ENCODE measurements at places on chromosomes 3 and 15.

DNA sequence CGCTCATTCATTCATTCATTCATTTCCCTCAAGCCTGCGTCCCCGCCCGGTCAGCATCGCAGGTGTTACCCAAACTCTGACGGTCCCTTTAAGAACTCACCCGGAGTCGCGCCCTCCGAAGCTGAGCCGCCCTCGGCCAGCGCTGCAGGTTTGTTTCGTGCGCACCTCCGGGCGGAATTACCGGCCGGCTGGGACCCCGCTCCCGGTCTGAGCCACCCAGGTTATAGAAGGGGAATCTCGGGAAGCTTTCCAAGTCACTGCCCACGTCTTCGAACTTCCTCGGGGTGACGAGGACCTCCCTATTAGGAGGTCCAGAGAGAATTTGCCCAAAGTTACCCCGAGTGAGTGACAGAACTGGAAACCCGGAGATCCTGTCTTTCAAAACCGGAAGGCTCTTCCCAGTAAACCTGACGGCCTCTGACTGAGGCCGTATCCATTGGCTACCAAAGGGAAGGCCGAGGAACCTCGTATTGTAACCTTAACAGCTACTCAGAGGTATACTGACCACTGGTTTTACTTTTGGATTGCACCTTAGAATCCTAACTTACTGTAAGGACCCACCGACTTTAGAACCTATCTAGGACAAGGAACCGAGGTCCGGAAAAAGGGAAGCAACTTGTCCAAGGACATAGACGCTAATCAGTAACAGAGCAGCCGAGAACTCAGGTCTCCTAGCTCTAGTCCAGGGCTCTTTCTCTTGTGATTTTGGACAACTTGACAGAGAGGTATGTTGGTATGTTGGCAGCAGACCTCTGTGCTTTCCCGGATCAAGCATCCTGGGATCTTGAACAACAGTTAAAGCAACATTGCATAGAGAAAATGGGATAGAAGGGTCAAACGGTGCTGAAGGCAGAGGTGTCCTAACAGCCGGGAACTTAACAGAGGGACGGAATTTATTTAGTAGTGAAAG lies 788 bp upstream of the DLG1 start:
- DNase-seq, result no peak

DNA sequence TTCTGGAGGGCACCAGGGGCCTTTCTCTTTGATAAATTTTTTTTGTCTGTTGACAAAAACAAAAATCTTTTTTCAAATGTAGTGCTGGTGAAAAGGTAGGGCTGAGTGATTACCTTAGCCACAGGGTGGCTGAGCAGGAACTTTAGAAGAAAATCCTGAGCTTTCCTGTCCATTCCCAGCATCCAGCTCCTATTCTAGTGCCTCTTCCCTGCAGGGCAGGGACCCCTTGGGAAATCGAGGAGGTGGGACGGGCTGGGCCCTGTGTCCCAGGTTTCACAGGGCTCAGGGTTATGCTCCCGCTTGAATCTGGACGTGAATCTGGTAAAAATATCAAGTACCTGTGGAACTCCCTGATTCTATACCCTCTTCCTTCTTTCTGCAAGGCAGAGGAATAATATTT lies 31.7 kb downstream of the EDEM1 start:
- DNase-seq, result no peak

GRCh38 chr3:108378153-108378951 lies 82.0 kb downstream of the HHLA2 start:
- DNase-seq, result no peak

DNA sequence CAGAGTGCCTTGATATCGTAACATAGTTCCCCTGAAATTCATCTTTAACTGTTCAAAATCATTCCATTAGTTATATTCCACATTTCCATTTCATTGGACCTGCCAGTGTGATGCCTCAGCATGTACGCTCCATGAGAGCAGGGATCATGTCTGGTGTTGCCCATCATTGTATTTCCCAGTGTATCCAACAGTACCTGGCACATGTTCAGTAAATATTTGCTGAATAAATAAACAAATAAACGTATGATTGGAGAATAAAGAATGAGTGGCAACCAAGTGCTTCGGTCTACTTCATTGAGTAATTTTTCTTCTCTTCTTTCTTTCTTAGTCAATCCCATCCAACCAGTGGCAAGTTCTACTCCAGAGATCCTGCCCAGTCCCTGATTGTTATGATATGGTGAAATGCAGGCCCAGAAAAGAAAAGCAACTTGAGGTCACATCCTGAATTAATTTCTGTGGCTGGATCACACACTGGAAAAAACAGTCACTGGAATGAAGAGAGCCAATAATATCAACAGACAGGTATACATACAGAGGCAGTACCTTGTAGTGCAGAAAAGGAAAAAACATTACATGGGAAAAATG lies 101.2 kb downstream of the PLCH1 start:
- no peak for DNase-seq

DNA sequence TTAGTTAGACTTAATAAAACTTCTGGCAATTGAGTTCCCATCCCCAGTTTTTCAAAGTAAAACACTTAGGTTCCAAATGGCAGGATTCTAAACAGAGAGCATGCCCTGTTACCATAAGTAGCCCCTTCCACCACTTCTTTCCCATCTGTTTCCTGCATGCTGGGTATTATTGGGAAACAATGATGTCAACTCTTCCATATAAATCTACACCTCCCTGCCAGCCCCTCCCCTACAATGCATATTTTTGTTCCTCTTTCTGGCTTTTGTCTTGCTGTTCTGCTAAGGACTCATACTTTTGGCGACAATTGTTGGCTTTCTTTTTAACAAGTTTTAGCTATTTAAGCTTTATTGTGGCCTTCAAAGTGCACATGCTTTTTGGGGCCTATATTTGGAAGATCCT lies 11.1 kb downstream of the ARHGAP31 start:
- DNase-seq, result no peak

- DNase-seq, result no peak
Observed at GRCh38 chr3:111547631-111548030, 5.6 kb downstream of the CD96 start.

DNA sequence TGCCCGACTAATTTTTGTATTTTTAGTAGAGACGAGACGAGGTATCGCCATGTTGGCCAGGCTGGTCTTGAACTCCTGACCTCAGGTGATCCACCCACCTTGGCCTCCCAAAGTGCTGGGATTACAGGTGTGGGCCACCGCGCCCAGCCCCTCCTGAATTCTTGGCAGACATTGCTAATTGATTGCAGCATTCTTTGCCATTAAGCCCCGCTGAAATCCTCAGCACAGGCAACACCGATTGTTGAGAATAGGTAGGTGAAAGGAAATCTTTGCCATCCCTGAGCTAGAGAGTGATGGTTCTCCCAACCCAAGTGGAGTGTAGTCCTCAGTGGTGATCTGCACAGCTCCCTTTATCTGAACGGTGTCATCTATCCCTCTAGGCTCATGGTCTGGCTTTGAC lies 1.6 kb downstream of the MAN2A2 start:
- DNase-seq, result no peak

DNA sequence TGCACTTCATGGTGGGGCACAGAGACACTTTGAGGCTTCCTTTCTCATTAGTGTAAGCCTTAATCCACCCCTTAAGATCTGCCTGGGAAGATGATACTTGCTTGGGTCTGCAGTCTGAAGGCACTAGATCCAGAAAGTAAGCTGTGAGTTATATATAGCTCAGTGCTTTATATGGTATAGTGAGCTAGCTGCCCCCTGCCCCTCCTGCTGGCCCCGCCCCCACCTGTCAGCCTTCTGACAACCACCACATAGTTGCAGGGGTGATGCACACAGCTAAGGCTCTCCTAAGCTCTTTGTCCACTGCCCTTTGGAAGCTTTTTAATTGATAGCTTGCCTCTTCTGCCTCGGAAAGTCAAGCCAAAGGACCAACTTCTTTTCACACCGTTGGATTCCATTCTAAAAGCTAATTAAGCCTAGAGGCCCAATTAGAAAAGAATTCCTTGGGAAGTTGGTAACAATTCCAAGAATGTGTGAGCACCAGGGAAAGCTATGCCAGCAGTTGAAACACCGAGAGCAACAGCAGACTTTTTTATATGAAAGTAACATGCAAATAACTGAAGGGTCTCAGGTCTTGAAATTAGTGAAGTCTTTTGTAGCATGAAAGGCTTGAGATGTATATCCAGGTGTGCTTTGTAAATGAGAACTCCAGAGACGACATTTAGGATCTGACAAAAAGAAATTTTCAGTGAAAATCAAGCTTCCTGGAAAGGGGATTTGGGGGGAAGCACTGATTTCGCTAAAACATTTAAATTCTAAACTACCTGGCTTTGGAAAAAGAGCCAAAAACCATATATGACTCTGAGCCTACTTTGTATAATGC lies 2.3 kb downstream of the TPM1 start:
- no peak for DNase-seq

DNA sequence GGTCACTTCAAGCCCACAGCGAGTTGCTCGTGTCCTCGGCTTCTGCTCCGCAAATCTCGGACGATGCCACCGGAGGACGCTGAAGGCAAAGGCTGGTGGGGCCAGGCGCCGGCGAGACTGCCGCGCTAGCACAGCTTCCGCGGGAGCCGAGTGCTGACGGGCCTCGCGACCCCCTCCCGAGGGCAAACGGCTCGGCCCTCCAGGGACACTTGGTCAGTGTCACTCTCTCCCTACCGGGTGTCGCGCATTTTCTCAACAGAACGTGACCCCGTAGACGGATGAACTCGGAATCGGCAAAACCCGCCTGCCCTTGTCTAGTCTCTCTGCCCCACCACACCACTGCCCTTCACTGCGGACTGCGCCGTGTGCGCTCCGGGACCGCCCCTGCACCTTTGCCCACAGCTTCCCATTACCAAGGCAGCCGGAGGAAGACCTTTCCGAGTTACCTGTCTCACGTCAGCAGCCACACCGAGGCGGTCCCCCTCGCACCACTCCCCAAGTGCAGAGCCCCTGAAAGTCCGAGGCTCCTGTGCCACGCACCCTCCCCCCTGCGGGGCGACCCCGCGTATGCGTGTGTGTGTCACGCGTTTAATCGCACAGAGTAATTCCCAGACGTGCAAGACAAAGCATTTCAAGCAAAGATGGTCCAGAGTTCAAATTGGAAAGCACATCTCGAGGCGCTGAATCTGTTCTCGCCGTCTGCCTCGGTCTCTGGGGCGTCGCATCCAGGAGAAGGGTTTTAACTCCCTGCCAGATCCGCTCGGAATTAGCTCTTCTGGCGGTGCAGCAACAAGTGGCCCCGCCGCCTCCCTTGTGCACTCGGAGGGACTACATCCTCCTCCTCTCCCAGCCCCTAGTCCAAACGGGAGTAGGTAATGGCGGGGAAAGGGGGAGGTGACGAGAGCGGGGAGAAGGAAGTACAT lies 245.0 kb upstream of the TOPAZ1 start:
- DNase-seq, result no peak

GRCh38 chr3:141915766-141916165 lies 39.3 kb downstream of the ATP1B3 start:
- no peak for DNase-seq

DNA sequence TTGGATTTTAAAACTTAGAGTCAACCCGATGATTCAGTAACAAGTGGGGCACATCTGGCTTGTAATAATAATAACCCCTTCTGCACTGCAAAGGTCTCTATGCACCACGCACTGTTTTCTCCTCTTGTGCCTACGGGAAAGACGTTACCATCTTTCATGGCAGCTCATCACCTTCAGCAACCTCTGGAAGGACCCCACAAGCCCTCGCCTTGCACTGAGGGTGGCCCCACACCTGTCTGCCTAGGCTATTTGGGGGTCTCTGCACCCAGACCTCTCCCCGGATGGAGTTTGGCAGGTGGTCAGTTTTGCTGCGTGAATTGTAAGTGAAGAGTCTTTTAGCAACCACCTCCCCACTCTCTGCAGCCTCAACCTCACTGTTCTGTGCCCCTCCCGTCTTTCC lies 138.6 kb upstream of the MEF2A start:
- DNase-seq, result no peak

DNA sequence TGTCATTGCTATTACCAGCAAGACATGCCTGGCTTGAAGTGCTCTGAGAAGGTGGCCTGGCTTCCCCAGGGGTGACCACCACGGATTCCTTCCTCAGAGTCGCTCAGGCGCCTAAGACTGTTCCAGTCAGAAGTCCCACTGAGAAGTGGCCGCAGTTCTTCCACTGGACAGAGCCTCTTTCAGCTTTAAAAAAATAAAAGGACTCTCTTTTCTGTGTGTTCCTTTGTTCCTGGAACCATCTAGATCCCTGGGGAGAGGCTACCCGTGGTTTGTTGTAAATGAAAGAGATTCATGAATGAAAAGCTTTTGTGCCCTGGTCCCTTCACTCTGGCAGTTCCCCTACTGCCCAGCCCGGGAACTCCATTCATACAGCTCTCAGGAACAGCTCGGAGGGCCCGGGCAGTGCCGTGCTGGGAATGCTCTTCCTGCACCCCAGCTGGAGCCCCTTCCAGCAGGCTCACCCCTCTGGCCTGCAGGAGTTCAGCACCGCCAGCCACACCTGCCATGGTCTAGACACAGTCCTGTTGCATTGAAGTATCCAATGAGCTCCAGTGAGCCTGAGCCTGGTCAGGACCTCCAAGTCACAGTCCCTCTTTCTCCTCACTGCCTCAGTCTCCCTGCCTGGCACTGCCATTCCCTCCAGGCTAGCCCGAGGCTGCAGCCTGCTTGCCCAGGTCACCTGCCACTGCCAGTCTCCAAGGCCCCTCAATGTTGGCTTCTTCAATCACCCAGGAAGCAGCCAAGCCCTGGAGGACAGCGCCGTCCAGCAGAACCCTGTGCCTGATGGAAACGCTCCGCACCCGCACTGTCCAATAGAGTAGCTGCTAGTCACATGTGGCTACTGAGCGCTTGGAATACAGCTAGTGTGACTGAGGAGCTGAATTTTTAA lies 75.4 kb downstream of the XXYLT1 start:
- DNase-seq, result no peak

DNA sequence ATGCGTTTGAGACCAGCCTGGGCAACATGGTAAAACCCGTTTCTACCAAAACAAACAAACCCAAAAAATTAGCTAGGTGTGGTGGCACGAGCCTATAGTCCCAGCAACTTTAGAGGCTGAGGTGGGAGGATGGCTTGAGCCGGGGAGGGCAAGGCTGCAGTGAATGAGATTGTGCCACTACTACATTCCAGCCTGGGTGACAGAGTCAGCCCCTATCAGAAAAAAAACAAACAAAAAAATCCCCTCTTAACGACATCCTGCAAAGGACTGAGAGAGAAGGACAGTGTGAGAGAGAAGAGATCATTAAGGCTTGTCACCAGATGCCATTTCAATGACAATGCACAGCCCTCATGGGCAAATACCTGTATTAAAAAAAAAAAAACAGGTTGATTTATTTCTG lies 266.7 kb upstream of the ATP10A start:
- DNase-seq, result no peak

- no peak for DNase-seq
Observed at GRCh38 chr15:72482275-72482674, 8.1 kb downstream of the ARIH1 start.

- no peak for DNase-seq
Observed at GRCh38 chr3:27216955-27217552, 152.1 kb downstream of the NEK10 start.

- no peak for DNase-seq
Observed at GRCh38 chr3:183464480-183464879, 36.1 kb upstream of the MCF2L2 start.

- no peak for DNase-seq
Observed at GRCh38 chr3:57000012-57000411, 60.5 kb upstream of the SPATA12 start.

DNA sequence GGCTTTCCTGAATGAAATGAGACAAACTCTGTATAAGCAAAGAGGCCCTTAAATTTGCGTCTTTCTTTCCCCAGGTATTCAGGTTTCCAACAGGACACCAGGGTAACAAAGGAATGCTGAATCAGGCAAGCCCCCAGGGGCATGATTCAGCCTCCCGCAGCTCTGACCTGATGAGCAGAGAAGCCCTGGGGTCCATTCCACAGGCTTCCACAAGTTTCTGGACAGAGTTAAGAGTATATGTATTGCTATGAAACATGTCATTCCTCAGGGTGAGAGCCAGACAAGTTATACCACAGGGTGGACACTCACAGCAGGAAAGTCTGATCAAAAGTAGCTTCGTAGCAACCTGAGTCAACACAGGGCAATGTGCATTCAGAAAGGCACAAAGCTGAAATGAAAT lies 68.1 kb upstream of the CTNNB1 start:
- DNase-seq, result no peak
